ENCODE measurements at places on chromosomes 5 and 9. TPM values are rescaled to one million over a fixed set of nuclear protein-coding genes. Genes with fewer than 3 reads are reported as not detected.

DNA sequence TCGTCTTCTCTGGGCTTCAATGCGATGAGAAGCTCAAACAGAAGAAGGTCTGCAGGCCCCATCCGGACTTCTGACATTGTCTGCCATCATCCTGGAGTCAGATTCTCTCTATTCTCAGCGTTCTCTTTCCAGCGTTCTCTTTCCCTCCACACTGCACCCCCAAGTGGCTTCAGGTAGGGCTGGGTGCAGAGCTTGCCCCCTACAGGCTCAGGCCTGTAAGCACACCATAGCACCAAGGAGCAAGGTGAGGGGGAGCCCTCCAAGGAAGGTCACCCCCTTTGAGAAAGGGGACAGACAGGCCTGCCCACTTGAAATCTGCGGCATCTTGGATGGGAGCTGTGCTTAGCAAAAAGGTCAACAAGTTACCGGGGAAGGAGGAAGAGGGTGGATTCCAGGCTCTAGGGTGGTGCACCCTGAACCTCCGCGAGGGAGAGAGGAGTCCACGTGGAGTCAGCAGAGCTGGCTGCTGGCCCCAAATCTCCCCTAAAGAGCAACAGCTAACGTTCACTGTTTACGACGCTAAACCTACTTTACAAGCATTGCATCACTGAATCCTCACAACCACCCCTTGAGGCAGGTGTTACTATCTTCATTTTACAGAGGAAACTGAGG, 27.5 kb downstream of the GPX3 start:
- no peaks in the 10 kb centered on the region for H3K27me3 ChIP-seq
- H3K4me1 ChIP-seq: peaks cover 12% of the 10 kb centered on the region
- H3K4me3 ChIP-seq: no peak overlapping the region
- H3K27ac ChIP-seq: no peak overlapping the region
- peaks cover 69% of the 10 kb centered on the region for H3K36me3 ChIP-seq

DNA sequence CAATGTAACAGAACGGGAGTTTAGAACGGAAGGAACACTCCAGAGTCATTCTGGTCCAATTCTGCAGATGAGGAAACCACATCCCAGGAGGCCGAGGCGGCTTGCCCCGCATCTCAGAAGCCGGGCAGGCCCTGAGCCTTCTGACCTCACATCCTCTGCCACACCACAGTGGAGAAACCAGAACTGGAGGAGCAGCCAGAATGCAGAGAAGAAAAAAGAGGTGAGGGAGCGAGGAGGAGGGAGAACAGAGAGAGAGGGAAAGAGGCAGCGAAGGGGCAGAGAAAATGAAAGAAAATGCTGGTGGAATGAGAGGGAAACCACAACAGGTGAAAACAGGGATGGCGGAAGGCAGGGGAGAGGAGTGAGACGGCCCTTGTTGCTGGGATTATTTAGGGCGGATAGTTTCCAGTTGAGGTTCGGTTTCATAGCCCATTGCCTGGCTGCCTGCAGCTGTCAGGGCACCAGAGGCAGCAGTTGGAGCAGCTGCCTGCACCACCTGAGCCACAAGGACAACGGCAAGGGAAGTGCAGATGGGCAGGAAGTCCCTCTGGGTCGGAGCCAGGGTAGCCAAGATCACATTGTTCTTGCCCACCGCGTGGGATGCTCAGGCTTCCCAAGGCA, at the start of gene HMHB1:
HMHB1 (plus strand) TSS at position 77 of the 621 bp plus-strand sequence.
- H3K4me1 ChIP-seq: peaks cover 3% of the 10 kb centered on the region
- no peak for DNase-seq
- no peak within 1 kb of the TSS for H3K27ac ChIP-seq
- H3K27me3 ChIP-seq: no peaks in the 10 kb centered on the region
- H3K4me3 ChIP-seq: no peak within 1 kb of the TSS

- H3K4me1 ChIP-seq: peaks cover 20% of the 10 kb centered on the region
- no peak overlapping the region for H3K4me3 ChIP-seq
- no peak for DNase-seq
- no peak overlapping the region for H3K27ac ChIP-seq
These were observed 165.0 kb downstream of the SMARCA2 start for GRCh38 chr9:2180154-2180553.

GRCh38 chr9:121927081-121927480, 166.0 kb downstream of the TTLL11 start:
- H3K36me3 ChIP-seq: no peaks in the 10 kb centered on the region
- no peak for DNase-seq
- peaks cover 44% of the 10 kb centered on the region for H3K4me1 ChIP-seq
- H3K4me3 ChIP-seq: no peak overlapping the region

Gene CARTPT
- not detected for total RNA-seq

DNA sequence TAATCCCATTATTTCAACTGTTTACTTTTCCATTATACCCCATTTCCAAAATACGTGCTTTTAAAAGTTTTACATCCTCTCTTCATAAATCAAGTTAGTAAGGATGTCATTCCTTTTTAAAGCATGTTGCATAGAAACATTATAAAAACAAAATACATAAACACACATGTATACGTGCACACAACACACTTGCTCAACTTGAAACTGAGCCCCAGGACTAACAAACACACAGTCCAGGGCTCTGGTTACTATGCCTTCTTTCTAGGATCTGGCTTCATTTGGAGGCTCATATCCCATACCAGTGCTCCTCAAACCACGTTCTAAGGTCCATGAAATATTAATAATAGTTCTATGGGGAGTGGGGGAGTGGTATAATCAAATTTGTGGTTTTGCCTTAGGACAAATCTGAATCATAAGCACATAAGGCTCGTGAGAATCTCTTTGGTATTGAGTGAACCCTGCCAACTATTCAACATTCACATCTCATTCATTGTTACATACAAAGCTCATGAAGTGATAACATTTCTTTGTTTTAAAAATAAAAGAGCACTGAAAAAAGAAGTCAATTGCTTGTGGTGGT, 55.2 kb downstream of the NFIB start:
- no peak overlapping the region for H3K27ac ChIP-seq
- no peak for DNase-seq

GRCh38 chr5:177588413-177588909, 3.5 kb upstream of the TMED9 start:
- H3K36me3 ChIP-seq: peaks cover 3% of the 10 kb centered on the region
- H3K27ac ChIP-seq: no peak overlapping the region
- peaks cover 20% of the 10 kb centered on the region for H3K4me1 ChIP-seq
- H3K27me3 ChIP-seq: no peaks in the 10 kb centered on the region

DNA sequence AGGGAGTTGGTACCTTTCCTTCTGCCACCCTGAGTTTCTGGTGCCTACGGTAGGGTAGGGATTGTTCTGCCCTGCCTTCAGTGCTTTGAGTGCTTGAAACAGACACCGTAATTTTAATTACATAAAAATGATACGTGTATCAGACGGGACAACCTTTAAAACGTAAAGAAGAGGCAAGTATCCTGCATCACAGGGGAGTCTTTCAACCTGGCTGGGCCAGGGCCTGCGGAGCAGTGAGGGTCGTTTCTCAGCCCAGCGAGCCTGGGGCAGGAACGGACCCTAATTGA, 483 bp upstream of the DAB2IP start:
- no peaks in the 10 kb centered on the region for H3K36me3 ChIP-seq
- no peak for DNase-seq
- H3K27ac ChIP-seq: no peak overlapping the region
